AG10803 (cell line): ENCODE measurements at places on chromosomes 1 and 21.
A peak's percentile ranks its signal among the peaks of the same experiment; 100 is the strongest.

DNA sequence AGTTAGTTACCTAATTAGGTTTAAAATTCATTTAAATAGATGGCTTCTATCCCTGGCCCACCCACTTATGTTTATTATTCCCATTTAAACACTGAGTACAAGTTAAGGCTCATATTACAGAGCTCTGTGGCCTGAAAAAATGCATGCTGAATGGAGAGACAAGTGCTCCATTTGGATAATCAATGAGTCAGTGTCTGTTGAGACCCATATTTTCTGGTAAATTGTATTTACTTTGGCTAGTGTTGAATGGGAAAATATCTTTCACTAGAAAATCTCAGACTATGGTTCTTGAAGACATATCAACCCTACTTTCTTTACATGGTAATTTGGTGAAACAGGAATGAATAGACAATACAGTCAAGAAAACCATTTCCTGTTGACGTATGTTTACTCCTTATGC is 356.0 kb downstream of the S1PR1 start:
- DNase-seq, result no peak

GRCh38 chr1:214993419-214993818 is 89.1 kb upstream of the KCNK2 start:
- DNase-seq, result peak; percentile 88

- DNase-seq, result peak; percentile 51
Measured at GRCh38 chr1:119582801-119583200, 65.3 kb downstream of the ZNF697 start.

GRCh38 chr21:44260791-44261631 is 686 bp downstream of the DNMT3L start:
- DNase-seq, result no peak

DNA sequence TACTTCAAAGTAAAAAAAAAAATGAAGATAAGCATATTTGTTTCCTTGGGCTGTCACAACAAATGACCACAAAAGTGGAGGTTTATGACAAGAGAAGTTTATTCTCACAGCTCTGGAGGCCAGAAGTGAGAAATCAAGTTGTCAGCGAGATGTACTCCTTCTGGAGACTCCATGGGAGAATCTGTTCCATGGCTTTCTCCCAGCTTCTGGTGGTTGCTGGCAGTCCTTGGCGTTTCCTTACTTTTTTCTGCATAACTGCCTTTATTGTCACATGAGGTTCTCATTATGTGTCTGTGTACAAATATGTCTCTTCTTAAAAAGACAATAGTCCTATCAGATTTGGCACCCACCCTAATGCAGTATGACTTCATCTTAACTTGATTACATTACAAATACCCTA is 398.3 kb downstream of the KCNT2 start:
- peak; percentile 83 for DNase-seq

- DNase-seq, result no peak
Measured at GRCh38 chr1:5317391-5317790, 663.0 kb downstream of the AJAP1 start.

DNA sequence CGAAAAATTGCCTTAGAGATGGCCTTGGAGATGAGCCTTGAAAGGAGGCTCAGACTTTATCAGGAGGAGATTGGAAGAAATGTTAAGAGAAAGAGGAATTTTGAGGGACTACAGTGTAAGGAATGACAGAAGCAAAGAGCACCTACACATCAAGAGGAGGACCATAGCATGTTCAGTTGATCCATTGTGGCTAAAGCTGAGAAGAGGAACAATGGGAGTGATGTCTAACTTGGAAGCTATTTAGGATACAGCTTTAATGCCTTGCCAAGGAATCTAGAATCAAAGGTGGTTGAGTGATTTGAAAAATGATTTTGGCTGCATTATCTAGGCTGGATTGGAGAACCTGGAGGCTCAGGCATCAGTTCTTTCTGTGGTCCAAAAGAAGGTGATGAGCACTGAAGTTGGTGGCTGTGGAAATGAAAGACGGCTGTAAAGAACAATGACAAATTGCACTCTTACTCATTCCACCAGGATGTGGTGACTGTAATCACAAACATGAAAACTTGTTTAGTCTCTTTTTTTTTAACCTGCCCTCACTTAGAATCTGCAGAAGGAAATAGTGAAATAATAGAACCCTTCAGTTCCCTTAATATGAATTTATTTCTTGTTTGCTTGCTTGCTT is 11.3 kb downstream of the FAM20B start:
- peak; percentile 50 for DNase-seq

- DNase-seq, result no peak
Measured at GRCh38 chr21:36877741-36878140, 88.7 kb downstream of the HLCS start.

- DNase-seq, result no peak
Measured at GRCh38 chr1:18166341-18166740, 58.7 kb downstream of the IGSF21 start.

DNA sequence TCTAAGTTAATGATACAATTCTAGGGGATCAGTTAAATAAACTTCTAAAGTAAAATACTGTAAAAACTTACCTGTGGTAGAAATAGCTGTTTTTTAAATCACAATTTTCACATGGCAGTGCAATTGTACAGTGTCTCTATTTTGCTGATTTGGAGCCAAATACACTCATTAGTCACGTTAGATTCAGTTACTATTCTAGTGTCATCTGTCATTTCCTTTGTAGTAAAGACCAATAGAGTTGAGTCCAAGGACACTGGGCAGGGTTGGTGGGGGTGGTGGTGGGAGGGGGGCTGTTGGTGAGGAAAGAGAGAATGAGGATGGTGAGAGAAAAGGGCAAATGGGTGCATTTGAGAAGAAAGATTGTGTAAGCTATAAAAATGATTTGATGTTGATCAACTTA is 33.6 kb downstream of the CD55 start:
- no peak for DNase-seq

DNA sequence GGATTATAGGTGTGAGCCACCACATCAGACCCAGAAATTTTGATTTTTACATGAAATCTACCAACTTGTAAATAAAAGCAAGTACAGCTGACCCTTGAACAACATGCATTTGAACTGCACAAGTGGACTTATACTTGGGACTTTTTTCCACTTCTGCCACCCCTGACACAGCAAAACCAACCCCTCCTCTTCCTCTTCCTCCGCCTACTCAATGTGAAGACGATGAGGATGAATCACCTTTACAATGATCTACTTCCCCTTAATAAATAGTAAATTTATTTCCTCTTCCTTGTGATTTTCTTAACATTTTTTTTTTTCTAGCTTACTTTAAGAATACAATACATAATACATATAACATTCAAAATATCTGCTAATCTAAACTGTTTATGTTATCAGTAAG is 17.5 kb upstream of the YRDC start:
- no peak for DNase-seq

- DNase-seq, result no peak
Measured at GRCh38 chr1:75394386-75395139, 216.4 kb downstream of the SLC44A5 start.

DNA sequence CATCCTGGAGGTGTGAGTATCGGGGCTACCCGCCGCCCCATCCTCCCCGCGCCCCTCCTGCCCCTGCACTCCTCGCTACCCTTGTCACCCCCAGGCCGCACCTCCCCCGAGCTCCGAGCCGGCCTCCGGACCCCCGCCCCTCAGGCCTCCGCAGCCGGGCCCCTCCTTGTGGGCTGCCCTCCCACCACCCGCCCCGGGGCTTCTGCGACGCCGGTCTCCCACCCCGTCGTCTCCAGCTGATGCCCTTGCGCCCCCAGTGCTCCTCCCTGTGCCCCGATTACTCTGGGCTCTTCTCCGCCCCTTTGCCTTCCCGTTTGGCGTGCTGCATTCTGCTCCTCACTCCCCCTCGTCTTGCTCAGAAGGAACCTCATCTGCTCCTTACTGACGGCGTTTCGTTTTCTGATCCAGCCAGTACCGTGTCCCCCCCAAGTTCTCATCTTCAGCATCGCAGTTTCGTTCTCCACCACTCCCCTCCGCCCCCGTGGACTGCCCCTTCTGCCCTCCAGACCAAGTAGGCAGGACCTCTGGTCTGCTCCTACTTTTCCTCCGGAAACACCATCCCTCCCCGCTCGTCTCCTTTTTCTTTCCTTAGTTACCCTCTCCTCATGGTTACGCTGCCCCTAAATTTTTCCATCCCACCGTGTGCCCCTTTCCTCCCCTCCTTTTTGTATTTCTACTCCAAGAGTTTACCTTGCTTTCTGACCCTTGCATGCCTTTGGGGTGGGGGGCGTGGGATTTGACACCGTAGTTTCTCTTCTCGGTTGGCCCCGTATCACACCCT is 841 bp downstream of the SNX27 start:
- DNase-seq, result peak; percentile 16

GRCh38 chr1:205664399-205665017 is 15.8 kb downstream of the SLC45A3 start:
- no peak for DNase-seq

DNA sequence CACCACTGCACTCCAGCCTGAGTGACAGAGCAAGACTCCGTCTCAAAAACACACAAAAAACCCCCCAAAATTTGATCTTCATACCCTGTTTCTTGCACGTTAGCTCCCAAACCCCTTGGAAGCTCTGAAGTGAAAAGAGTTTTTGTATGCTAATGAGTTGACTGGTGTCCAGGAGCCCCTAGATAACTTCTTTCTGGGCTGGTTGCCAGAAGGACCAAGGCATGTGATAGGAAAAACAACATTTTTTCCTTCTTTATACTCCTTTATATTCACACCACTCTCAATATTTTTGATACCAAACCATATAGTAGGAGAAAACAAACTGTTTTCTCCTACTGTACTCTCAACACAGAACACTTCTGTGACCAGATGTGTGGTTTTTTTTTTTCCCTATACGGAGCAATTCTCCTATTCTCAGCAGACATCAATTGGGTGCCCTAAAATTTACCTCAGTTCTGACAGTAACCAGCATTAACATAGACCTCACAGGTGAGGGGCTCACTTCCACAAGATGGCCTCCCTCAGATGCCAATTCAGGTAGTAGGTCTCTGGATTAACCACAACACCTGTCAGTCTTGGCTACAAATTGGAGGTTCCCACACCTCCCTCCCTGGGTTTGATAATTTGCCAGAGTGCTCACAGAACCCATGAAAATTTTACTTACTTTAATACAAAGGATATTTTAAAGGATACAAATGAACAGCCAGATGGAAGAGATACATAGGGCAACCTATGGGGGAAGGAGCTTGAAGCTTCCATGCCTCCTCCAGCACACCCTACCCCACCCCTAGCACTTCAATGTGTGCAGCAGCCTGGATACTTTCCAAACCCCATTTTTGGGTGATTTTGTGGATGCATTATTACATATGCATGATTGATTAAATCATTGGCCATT is 25.6 kb downstream of the ZYG11B start:
- no peak for DNase-seq

DNA sequence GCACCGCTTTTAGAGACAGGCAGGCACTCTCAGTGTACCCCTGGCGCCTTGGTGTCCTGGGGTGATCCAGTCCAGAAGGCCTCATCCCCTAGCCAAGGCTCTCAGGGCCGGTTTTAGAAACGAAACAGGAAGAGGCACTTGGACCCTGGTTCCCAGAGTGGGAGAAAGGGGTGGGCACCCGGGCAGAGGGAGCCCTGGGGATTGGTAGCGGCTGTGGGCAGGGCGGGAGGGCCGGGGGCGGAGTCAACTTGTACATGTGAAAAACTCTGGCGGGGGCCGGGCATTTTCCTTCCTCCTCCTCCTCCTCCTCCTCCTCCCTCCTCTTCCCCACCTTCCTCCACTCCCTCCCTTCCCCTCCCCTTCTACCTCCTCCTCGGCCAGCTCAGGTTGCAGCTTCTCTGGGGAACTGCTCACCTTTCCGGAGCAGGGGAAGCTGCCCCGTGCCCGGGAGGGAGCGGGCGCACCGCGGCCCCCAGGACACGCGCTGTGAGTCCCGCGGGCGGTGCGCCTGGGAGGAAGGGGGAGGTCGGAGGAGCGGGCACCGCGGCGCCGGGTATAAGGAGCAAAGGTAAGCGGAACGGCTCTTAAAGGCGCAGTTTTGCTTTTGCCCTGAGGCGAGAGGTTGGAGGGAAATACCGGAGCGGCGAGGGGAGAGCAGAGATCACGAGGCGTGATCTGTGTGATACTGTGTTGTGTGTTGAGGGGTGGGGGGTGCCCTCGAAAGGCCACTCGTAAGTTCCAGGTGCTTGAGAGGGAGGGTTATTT is at the start of gene CDK18:
Gene CDK18 (plus strand): TSS at position 359 of the 765 bp plus-strand sequence. CDS start 18,499 bp downstream, outside the sequence.
- no peak for DNase-seq

DNA sequence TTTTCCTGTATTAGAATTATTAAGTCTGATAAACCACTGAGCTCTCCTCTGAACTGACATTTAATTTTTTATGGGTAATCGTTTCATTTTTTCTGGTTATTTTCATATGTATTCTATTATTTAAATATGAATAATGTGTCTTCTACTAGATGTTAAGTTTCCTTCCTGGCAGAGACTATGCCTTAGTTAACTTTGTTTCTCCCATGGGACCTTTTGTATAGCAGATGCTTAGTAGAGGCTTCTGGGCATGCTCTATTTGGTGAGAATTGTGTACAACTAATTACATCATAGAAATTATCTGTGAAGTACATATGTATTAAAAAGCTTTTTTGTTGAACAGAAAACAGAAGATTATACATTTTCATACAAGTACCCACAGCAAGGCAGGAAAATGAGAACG is 23.4 kb downstream of the CTBS start:
- DNase-seq, result peak; percentile 32

- no peak for DNase-seq
Measured at GRCh38 chr1:205800981-205801703, 11.9 kb downstream of the SLC41A1 start.

GRCh38 chr1:172970186-172970585 is 80.6 kb downstream of the TNFSF18 start:
- DNase-seq, result peak; percentile 36

DNA sequence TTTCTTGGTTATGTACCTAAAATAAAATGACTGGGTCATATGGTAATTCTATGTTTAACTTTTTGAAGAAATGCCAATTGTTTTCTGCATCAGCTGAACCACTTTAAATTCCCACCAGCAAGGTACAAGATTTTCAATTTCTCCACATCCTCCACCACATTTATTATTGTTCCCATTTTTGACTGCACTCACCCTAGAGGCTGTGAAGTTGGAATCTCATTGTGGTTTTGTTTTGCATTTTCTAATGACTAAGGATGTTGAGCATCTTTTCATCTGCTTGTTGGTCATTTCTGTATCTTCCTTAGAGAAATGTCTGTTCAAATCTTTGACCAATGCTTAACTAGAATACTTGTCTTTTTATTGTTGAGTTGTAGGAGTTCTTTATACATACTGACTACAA is 72.5 kb downstream of the ASTN1 start:
- DNase-seq, result no peak

GRCh38 chr1:15068997-15069396 is 84.5 kb upstream of the TMEM51 start:
- no peak for DNase-seq

- DNase-seq, result no peak
Measured at GRCh38 chr1:201982082-201982622, 296 bp upstream of the RNPEP start.

DNA sequence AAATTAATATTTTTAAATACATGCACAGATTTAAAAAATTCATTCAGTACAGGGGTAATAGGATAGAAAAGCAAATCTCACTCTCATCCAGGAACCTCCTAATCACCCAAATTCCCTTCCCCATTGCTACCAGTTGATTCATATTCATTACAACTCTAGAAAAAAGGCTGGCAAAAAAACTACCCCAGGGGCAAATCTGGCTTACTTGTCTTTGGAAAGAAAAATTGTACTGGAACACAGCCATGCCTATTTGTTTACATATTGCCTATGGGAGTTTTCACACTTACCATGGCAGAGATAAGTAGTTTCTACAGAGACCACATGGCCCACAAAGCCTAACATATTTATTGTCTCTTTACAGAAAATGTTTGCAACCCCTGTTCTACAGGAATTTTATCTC is 8.9 kb upstream of the RBM34 start:
- DNase-seq, result no peak
